CD8-positive, alpha-beta memory T cell (primary cell): ENCODE measurements at places on chromosomes 1 and 21.
A peak's percentile ranks its signal among the peaks of the same experiment; 100 is the strongest.

DNA sequence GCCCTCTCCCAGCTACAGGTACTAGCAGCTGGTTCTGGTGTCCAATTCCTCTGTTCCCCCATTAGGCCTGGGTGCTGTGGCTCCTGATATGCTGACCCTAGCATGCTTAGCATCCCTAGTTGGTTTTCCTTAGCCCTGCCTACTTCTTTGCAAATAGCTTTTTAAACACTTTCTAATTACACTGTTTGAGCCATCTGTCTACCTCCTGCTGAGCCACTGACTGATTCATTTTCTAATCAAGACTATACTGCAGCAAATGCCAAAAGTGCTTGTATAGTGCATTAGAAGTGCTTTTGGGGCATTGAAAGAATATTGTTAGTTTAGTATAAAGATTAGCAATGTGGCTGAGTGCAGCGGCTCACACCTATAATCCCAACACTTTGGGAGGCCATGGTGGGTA, 36.3 kb downstream of the ERICH3 start:
- no peak for DNase-seq

- DNase-seq, result no peak
Observed at GRCh38 chr1:220198186-220199005, 73.9 kb downstream of the RAB3GAP2 start.

DNA sequence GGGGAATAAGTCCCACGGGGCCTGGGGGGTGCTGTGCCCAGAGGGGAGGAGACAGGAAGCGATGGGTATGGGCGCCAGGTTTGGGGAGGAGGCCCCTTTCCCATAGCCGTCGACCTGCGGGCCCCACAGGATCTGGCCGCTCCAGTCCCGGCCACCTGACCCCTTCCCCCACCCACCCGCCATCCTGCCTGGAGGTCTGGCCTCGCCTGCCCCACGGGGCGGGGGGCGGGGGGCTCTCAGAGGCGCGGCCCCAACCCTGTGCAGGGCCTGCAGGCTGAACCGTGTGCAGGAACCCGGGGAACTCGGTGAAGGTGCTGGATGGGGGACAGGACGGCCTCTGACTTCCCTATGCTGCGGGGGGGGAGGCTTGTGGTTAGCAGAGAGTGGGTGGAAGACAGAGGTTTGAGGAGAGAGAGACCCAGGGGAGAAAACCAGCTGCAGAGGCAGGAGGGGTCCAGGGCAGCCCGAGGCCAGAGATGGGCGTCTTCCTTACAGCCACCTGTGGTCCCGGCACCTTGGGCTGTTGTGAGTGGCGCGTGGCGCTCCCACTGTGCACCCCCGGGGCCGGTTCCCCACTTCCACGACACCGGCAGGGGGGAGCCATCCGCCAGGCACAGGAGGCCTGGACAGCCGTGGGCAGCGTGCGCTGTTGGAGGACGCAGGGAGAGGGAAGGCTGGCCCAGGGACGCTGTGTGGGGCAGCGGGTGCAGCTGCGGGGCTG, 2.5 kb upstream of the TNFRSF18 start:
- peak; percentile 59 for DNase-seq

DNA sequence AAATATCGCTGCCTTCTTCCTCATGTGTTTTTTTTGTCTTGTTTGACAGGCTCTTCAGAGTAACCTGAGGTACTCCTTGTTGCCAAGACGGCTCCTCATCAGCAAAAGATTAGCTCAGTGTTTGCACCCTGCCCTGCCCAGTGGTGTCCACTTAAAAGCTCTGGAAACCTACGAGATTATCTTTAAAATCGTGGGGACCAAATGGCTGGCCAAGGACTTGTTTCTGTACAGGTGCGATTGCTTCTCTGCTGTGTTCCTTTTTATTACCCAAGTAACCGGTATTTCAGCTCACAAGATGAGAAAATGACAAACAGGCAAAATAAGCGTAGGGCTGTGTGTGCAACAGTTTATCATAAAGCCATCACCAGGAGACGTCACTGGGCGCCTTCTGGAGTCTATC, 42.4 kb downstream of the DOP1B start:
- no peak for DNase-seq

DNA sequence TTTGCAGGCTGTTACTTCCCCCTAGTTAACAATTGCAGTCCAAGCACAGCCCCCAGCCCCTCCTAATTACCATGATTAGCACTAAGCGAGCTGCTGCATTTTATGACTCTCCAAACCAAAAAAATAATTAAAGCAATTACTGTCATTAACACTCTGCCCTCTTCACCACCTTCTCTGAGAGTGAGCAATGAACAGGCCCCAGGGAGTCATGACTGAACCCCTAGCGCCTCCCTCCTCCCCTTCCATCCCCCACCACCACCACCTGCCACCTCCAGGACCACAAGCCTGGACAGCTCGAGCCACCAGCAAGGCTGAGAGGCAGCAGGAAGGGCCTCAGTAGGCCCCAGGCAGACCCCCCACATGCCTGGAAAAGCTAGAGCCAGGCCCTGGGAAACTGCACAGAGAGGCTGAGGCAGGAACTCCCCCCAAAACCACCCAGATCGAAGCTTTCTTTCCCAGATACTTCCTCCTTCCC, 35.5 kb upstream of the ZC3H12A start:
- no peak for DNase-seq

DNA sequence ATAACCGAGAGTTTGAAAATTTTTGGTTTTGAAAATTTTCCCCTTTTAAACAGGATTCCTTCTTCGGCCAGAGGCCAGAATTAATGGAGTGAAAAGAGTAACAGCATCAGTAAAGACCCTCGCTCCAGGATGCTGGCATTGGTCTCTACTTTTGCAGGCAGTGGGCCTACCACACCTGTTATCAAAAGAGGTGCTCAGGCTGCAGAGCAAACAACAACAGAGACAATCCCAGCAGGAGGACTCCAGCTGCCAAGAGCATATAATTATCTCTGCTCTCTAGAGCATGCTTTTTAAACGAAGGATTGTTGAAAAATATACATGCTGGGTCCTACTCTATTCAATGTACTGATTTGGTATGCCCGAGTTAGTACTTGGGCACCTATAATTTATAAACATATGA, 1048.5 kb downstream of the PLA2G4A start:
- no peak for DNase-seq

DNA sequence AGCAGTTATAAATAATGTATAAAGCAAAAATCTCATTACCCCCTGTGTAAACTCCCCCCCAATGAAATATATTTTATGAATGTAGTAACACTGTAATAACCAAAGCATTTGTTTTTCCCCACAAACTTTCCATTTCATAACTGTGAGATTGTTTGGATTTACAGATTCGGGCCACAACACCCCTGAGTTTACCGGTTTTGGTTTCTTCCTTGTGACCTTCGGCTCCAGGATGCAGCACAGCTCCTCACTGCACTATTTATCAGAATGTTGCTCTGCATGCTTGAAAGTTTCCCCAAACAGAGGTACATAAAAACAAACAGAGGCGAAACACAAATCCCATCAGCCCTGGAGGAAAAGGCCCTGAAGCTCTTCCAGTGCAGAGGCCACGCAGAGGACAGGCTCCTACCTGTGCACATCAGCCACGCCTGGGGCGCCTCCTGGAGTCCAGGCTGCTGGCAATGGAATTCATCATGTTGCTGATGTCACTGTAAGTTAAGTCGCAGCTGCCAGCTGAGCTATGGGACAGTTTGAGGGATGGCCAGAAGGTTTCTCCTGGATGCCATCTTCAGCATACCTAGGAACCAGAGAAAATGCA, 122.0 kb downstream of the LMO4 start:
- DNase-seq, result peak; percentile 10

GRCh38 chr1:11598461-11598860, 55.8 kb downstream of the FBXO2 start:
- no peak for DNase-seq

DNA sequence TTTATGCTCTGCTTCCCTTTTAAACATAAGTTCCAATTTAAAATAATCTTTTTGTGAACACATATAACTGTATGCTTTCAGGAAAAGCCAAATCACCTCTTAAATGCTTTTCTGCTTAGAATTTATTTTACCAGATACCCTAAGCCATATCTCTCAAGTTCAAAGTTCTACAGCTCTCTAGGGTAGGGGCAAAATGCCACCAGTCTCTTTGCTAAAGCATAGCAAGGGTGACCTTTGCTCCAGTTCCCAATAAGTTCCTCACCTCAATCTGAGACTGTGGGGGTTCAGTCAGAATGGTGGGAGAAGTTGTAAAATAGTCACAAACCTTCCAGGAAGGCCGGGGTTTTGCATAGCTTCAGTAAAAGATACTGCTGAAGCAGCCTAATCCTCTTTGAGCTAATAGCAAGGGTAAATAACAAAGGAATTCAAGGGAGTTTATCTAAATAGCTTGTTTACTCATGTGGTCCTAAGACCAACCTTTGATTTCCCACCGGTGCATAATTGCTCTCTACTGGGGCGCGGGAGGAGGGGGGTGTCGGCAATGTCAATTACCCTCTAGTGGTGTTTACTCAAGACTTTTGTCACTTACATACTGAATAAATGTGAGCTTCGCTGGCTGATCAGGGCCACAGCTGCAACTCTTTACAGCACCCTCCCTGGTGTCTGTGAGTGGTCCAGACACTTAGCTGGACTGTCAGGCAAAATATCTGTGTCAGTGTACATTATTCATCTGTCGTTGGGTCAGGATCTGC, 1376.2 kb downstream of the NCAM2 start:
- no peak for DNase-seq

DNA sequence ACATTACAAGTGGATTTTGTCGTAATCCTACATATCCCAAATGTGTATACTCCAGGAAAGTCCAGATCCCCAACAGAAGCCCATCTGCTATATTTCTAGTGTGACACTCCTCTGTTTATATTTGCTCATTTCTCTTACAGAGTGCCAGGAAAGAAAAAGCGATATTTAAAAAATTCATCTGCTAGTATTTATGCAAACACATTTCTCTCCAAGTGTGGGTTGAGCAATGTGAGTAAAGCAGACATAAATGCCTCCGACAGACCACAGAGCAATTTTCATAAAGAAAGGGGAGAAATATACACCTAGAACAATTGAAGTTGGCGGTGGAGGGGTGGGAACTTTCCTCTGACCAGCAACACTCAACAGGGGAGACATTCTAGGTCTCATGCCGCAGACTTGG, 22.2 kb upstream of the RAP1A start:
- no peak for DNase-seq

DNA sequence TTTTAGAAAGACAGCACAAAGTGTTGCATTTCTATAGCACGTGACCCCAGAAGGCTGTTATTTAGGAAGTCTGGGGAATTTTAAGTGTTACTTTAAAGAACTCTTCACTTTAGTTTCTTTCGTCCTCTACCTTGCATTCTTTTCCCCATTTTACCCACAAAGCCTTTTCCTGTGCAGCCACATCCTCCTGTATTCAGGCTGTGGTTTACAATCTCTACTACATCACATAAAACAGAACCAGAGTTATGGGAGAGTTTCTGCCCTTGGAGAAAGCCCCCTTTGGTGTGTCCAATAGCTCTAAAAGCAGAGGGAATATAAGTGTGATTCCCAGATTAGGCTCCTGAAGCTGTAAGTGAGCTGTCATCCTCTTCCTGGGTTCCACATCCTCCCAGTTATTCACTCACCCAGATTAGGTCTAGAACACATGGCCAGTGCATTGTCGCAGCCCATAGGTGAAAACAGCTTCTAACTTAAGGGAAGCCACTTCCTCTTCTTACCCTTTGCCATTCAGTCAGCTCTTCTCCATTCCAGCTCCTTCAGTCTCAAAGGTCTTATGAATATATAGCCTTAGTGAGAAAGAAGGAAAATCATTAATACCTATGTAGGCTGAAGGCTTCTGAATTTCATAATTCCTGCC, 171.1 kb downstream of the PIGK start:
- DNase-seq, result no peak

- DNase-seq, result no peak
Observed at GRCh38 chr1:3465935-3466321, 11.5 kb downstream of the ARHGEF16 start.

GRCh38 chr21:39715804-39716397, 29.1 kb upstream of the IGSF5 start:
- peak; percentile 11 for DNase-seq

DNA sequence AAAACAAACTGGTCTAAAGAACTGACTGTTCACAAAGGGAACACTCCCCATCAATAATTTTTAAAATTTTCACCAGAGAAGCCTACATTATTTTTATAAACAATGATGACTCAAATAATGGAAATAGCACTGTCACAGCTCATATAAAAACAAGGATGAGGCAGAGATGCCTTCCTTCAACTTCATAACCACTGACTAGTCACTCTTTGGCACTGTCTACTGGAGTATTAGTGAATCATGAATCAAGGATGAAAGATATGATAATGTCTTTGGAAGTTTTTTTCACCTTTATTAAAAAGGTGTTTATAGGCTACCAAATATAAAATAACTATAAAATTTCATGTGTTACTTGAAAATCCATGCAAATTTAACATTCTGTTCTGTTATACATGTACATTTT, 316.9 kb downstream of the VAV3 start:
- DNase-seq, result no peak

DNA sequence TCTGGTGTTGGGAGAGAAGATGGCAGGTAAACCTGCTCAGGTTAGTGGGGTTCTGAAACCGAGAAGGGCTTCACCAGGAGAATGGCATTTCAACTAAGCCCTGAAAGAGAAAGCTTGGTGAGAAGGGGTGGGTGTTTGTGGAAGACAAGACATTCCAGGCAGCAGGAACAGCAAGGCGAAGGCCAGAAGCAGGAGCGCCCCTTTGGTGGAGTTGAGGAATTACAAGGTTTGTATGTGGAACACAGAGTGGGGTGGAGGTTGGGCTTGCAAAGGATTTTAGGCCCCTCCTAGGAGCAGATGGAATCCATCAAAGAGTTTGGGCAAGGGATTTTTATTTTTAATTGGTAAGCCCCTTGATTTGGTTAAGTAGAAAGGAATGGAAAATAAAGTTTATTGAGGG, 24.8 kb upstream of the ELOA start:
- DNase-seq, result no peak
